CD4-positive, alpha-beta T cell treated with Interleukin-1 beta for 1 hour (primary cell): ENCODE measurements at places on chromosomes 2 and 18.

- DNase-seq, result no peak
These were observed 5.4 kb downstream of the MPPE1 start for GRCh38 chr18:11902522-11903292.

- no peak for DNase-seq
These were observed 153.8 kb downstream of the AQP4 start for GRCh38 chr18:26711756-26712155.

GRCh38 chr2:27721335-27721734 lies 50.2 kb upstream of the MRPL33 start:
- no peak for DNase-seq

- no peak for DNase-seq
These were observed 535.9 kb downstream of the XIRP2 start for GRCh38 chr2:167424221-167424620.

- DNase-seq, result no peak
These were observed 219.0 kb downstream of the SH3BP4 start for GRCh38 chr2:235170536-235171521.

GRCh38 chr2:147916723-147917122 lies 71.9 kb downstream of the ACVR2A start:
- no peak for DNase-seq

GRCh38 chr2:222413295-222413911 lies 10.9 kb upstream of the SGPP2 start:
- DNase-seq, result no peak
